ENCODE measurements at places on chromosomes 2 and 18.
A peak's percentile ranks its signal among the peaks of the same experiment; 100 is the strongest.

DNA sequence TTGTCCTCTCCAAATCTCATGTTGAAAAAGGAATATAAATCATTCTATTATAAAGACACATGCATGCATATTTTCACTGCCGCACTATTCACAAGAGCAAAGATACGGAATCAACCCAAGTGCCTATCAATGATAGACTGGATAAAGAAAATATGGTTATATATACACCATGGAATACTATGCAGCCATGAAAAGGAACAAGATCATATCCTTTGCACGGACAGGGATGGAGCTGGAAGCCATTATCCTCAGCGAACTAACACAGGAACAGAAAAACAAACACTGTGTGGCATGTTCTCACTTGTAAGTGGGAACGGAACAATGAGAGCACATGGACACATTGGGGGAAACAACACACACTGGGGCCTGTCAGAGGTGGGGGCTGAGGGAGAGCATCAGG, 28.1 kb upstream of the PARD3B start:
- ATAC-seq, result no peak

- no peak for ATAC-seq
Measured at GRCh38 chr2:235032466-235032865, 80.6 kb downstream of the SH3BP4 start.

- ATAC-seq, result no peak
Measured at GRCh38 chr2:167721593-167721992, 525.8 kb downstream of the STK39 start.

- no peak for ATAC-seq
Measured at GRCh38 chr2:177229442-177230242, 17.0 kb downstream of the HNRNPA3 start.

- ATAC-seq, result peak; percentile 67
Measured at GRCh38 chr2:236782938-236783337, 213.3 kb downstream of the ACKR3 start.

GRCh38 chr2:177551989-177552421, 159.4 kb downstream of the AGPS start:
- ATAC-seq, result no peak

- no peak for ATAC-seq
Measured at GRCh38 chr2:105751272-105751671, 6.6 kb downstream of the NCK2 start.

DNA sequence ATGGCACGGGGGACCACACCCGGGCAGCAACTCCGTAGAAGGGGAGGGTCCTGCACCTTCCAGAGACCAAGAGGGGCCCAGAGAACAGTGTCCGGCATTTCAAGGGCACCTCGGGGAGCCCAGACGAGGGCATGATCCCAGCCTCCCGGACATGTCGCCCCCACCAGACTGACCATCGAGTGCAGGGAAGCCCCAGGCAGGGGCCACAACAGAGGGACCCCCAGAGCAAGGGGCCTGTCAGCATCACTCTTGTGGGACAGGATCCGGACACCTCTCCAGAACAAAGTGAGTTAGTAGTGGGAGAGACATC, 50.4 kb upstream of the CTDP1 start:
- ATAC-seq, result no peak

DNA sequence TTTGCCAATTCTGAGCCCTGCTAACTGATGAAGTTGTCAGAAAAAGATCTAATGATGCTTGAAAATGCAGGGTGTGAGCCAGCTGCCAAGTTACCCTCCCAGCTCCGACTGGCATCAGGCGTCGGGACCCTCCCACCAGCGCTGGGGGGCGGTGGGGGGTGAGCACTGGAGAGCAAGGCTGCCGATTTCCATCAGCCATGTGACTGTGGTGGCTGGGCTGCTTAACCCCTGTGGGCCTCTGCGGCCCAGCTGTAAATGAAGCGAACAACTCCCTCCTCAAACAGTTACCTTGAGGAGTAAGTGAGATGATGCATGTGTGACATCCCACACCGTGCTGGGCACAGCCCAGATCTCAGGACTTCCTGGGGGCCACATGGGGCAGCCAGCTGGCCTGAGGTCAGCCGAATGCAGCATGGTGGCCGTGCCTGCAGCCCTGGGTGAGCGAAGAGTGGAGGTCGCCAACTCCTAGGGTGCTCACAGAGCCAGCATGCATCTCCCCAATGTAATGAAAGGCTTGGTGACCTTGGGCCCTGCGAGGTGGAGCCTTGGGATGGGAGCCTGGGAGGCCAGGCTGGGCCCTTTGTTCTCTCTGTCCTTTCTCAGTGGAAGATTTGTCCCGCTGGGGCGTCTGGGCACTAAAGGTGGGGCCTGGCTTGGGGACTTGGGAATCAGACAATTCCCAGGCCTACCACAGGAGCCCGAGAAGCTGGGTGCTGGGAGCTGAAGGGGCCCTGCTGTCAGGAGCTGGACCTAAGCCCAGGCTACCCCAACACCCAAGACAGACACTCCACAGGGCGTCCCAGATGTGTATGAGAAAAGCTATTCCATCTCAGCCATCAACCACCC, 25.1 kb downstream of the CIB4 start:
- no peak for ATAC-seq

DNA sequence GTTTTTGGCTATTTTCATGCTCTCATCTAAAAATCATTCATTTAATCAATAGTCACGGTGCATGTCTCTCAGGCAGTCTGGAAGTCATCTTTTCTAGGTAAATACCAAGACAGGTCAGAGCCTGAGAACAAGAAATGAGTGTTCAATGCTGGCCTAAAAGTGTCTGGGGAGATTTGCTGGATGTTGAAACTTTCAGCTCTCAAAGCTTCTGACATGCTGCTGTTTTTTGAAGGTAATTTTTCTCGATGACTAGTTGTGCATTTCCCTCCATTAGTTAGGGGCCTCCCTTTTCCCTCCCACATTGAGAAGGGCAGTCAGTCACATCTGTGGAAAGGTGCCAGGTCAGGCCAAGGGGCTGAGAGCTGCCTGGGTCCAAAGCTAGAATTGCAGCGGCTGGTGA, 115.6 kb downstream of the LPIN1 start:
- no peak for ATAC-seq

GRCh38 chr2:51232027-51232426, 200.1 kb upstream of the NRXN1 start:
- ATAC-seq, result no peak

GRCh38 chr2:133292259-133292658, 276.0 kb downstream of the NCKAP5 start:
- ATAC-seq, result no peak

- no peak for ATAC-seq
Measured at GRCh38 chr2:189134485-189134884, 45.1 kb downstream of the COL5A2 start.

- no peak for ATAC-seq
Measured at GRCh38 chr2:113840518-113840917, 49.4 kb upstream of the ACTR3 start.

- ATAC-seq, result no peak
Measured at GRCh38 chr2:147464737-147465357, 380.0 kb upstream of the ACVR2A start.

GRCh38 chr2:67283641-67284040, 113.5 kb upstream of the ETAA1 start:
- ATAC-seq, result no peak

GRCh38 chr2:46116150-46116549, 181.1 kb upstream of the EPAS1 start:
- no peak for ATAC-seq

- ATAC-seq, result no peak
Measured at GRCh38 chr2:204010628-204011560, 74.3 kb downstream of the ICOS start.

DNA sequence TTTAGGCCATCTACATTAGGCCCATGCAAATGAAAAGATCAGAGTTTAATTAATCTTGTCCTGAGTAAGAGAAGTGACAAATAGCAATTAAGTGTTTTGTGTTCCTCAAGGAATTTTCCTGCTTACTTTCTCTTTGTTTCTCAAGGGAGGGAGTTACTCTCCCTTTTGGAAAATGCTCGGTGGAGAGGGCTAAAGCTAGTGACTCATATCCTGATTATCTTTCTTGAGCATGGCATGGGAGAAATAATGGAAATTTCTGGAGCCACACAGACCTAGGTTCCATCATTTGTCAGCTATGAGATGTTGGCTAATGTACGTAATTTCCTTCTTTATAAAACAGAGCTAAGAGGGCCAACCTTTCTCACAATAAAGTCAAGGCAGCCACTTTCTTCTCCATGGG, 177.1 kb downstream of the ETAA1 start:
- no peak for ATAC-seq

DNA sequence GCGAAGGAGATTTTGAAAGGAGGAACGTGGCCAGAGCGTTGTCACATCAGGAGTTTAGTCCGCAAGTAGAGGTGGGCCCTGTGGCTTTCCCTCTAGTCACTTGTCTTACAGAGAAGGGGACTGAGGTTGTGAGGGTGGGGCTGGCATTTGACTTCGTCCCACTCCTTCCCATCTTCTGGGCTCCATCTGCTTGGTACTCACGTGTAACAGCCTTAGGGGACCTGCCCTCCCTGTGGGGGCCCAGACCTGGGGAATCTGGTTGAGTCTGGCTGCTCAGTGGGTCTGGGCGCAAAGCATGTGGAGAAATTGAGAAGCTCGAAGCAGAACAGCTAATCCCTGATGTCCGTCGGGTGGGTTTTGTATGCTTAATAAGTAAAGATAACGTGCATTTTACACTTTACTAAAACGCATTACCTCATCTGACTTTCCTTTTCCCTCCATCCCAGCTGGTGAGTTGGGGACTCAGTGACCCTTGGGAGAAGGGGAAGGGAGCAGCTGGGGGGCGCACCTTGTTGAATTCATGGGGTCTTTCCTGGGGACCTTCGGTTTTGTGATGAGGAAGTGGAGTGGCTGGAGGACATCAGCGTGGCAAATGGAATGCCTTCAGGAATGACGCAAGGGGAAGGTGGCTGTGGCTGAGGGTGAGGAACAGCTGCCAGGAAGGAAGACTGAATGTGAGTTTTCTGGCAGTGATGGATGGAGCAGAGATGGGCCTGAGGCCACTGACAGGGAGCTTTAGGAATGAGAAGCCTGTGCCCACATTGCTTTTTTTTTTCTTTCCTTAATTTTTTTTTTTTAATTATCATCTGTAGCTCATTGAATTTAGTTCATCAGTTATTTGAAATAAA, 44.8 kb downstream of the ASAP2 start:
- peak; percentile 61 for ATAC-seq

DNA sequence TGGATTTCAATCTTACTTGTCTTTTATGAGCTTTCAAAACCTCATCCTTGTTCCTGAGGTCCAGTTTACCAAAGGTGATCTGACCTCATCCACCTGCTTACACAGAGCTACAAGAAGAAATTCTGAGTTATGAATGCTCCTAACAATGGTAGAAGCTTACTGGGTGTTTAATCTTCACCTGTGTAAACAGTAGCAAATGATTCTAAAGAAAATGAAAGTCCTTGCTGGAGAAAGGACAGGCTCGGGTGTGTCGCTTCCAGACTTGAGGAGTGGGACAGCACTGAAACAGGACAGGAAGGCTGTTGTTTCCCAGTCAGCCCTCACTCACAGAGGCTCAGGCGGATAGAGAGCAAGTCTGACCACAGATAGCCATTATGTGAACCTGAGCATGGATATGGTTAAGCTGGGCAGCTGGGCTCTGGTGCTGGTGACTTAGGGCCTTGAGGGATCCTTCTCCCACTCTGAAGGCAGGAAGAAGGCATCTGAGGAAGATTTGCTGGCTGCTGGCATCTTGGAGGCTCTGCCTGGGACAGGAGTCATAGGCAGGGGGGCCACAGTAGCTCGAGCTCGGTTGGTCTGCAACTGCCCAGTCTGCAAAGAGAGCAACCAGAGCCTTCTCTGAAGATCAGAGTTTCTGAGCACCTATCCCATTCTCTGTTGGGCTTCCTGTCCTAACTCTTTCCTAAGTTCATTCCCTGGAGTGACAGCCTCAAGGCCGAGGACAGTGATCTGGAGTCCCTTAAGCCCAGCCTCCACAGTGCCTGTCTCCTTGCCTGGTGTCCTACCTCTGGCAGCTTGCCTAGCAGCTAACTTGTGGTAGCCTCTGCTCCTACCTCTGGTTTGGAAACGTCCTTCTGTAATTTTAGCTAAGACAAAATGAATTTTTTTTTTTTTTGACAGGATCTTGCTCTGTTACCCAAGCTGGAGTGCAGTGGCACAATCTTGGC, 4.0 kb downstream of the DOK1 start:
- no peak for ATAC-seq

DNA sequence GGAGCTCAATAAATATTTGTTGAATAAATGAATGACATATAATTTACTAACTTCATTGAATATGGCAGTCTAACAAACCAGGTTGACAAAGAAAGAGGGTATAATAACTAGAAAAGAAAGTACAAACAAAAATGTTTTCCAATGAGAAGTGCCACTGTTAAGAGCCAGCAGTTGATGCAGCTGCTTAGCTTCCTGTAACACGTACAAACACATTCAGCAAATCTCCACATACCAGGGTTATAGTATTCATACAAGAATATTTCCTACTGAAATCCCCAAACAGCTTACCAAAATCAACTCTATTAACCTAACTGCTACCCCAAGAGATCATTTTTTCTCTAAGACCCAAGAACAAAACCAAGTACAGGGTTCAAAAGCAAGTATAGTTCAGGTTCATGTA, 77.7 kb downstream of the THADA start:
- no peak for ATAC-seq

DNA sequence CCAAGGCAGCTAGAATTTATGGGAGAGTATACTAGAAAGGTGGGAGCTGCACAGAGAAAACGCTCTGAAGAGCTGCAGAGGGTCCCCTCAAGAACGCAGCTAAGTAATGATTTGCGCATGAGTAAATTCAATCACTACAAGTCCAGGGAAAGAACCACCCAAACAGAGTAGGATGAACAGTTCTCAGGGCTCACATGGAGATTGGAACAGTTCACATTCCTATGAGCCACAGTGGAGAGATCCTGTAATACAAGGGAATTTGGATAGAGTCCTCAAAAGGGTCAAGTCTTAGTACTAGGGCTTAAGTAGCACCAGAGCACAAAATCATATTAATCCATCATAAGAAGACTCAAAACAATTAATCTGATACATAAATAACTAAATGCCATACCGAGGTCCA, 12.7 kb downstream of the OLA1 start:
- ATAC-seq, result no peak

DNA sequence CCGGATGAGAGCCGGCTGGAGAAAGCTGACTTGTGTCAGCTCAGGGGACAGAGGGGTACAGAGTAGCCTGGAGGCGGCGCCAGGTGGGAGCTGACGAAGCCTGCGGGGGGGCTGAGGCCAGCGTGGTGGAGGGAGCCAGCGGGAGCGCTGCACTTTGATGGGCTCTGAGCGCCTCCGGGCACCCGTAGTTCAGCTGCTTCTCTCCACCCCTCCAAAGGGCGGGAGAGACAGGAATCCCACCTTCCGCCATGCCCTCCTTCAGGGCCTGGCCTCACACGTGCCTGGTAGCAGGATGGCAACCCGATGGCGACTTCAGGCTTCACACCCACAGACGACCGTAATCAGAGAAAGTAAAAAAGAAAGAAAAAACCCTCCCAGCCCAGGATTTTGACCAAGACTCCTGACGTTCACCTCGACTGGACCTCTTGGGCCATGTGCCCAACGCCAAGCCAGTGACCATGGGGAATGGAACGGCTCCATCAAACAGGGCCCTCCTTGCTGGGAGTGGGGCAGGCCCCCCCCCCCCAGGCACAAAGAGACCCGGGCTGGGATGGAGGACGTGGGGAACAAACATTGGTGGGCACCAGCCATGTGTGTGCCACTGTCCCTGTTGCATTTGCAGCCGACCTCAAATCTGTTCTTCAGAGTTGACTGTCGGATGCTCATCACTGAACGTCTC, 60.7 kb upstream of the ASAP2 start:
- no peak for ATAC-seq
